ENCODE measurements at places on chromosomes 1 and 21. TPM values are rescaled to one million over a fixed set of nuclear protein-coding genes. Genes with fewer than 3 reads are reported as not detected.

DCST2 gene
- 1.6 TPM for total RNA-seq

EDN2 gene
- total RNA-seq, result not detected

DNA sequence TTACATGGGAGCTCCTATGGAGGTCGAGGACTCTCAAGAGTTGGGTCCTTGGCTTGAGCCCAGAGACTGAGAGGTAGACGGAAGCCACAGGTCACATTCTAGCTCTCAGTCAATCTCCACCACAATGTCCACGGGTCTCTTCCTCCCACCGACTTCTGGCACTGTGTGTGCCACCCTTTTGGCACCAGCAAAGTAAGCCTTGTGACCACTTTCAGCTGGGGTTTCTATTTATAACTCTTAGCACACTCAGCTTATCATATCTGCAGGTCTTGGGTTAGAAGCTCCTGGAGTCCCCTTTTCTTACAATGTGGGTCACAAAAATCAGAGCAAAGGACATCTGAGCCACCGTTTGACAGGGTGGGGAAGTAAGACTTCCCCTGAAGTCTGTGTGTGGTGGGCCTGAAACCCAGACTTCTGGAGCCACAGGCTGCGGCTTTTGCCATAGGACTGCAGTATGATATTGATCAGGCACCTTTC is 28.3 kb downstream of the NCMAP start:
- no peak for DNase-seq

- no peak for DNase-seq
Observed at GRCh38 chr1:199585392-199585791, 442.1 kb upstream of the NR5A2 start.

DNA sequence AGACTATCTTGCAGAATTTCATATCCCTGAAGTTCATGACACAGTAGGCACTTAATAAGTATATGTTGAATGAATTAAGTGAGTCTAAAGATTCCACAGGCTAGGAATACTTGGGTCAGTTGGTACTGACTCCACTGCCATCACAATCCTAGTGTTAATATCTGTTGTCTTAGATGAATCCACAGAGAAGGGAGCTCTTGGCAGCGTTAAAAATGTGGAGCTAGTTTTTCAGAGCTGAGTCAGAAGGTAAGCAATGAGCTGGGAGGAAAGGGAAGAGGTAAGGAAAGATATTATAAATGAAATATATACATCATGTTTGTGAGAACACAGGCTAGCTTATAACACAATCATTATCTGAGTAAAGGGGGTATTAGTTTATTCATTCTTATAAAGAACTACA is 21.8 kb upstream of the GORAB start:
- no peak for DNase-seq

DNA sequence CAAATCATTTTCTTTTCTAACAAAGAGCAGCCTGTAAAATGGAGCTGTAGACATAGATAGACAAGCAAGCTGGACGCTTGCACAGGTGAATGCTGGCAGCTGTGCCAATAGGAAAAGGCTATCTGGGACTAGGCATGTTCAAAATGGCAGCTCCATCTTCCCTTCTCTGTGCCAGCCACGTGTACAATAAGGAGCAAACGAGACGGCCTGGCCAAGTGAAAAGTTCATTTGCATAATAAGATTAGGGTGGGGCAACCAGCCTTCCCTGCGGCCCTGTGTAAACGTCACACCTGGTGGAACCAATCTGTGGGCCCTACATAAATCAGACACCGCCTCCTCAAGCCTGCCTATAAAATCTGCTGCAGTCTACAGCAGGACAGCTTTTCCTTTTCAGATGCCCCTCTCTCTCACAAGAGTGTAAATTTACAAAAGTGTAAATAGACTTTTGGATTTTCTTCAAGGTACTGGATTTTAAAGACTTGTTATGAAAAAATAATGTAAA is 16.6 kb upstream of the EDEM3 start:
- no peak for DNase-seq

GRCh38 chr1:209416716-209417115 is 166.8 kb upstream of the CAMK1G start:
- no peak for DNase-seq

TENT5C gene
- total RNA-seq, result 0.12 TPM

DNA sequence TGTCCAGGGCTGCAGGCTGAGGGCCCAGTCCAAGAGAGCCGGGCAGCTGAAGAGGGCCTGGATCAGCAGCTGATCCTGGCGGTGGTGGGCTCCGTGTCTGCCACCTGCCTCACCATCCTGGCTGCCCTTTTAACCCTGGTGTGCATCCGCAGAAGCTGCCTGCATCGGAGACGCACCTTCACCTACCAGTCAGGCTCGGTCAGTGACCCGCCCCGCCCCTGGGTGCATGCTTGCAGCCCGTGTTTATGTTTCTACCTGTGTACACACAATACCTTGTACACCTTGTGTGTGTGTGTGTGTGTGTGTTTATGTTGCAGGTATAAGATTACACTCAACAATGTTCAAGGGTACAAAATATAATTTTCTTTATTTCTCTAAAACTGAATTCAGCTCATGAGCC is 13.0 kb downstream of the TIE1 start:
- no peak for DNase-seq

GRCh38 chr1:173127369-173128307 is 76.9 kb upstream of the TNFSF18 start:
- no peak for DNase-seq

Measured in NCI-H460 (cell line).